NCI-H2081 (cell line): ENCODE measurements at places on chromosomes 2 and 18.

DNA sequence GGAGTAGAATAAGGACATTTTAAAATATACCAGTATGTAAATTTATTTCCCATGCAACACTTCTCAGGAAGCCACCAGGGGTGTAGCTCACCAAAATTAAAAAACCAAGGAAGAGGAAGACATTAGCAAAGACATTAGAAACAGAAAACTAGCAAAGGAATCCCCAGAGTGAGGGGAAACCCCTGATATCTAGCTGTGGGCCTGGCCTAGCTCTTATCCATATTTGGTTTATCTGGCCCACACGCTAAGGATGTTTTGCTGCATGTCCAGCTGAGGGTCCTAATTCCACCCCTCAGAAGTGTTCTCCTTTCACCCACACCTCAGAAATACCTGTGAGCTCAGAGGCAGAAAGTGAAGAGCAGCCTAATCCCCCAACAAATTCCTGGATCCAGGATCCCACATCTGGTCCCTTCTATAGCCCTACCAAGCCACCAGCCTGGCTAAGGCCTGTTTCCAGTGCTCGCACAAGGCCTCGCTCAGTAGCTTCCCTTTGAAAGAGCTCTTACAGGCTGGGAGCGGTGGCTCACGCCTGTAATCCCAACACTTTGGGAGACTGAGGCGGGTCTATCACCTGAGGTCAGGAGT lies 17.4 kb downstream of the OSBPL1A start:
- no peak for DNase-seq

GRCh38 chr2:197972061-197972460 lies 167.7 kb downstream of the PLCL1 start:
- DNase-seq: no peak

- no peak for DNase-seq
Measured at GRCh38 chr2:242030858-242031257, 161.3 kb downstream of the RTP5 start.

GRCh38 chr2:206225435-206226232 lies 48.8 kb upstream of the ZDBF2 start:
- DNase-seq: no peak

DNA sequence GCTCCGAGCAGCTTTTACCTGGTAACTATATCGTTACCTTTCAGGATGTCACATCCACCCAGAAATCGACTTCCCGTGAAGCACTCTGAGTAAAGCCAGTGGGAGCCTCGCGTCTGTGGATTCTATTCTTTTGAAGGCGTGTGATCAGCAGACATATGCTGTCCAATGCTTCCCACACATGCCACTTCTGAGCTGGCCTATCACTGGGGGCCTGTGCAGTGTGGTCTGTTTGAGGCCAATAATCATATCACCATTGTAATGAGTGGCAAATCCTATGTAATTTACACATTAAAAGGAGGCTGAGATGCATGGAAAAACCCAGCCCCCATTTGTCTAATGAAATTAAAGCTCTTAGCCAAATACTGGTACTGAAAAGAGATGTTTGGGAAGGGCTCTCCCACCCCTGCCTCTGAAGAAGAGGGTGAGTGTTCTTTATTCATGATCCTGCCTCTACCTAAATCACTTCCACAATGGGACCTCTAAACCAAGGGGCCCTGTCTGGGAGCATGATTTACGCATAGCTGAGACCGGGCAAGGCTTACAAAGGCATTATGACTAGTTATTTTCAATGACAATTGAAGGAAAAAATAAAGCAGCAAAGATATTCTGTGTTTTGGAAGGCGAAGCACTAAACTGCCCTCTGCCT lies 686.8 kb downstream of the ZEB2 start:
- DNase-seq: no peak

DNA sequence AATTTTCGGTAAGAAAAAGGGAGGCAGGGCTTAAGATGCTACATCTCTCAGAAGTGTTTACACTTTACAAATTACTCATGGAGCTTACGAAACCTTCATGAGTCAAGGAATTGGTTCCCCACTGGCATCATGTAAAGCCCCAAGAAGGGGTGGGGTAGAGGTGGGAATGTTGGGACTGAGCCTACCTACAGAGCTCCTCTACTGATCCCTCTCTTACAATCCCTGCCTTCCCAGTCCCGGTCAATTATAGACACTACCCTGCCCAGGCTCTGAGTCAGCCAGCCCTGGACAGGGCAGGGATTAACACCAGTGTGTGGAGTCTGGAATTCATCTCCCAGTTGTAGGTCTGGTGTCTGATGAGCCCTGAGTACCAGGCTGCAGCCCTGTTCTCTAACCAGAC lies 248.9 kb downstream of the PAX3 start:
- DNase-seq: no peak

DNA sequence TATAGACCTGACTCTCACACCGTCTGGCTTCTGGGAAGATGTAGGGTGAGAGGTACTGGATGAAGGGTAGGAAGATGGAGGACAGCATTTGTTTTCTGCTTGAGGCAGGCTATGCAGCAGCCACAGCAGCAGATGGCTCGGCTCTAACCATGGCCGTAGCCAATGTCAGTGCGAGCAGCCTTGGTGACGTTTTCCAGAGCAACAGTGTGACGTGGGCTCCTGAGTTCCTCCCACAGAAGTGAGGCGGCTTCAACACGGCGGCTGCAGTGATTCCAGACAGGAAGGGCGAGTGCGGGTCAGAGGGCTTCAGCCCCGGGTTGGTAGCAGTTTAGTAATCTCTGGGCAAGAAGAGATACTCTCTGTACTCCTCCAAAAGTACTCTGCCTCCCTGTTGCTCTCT lies 133.0 kb upstream of the MYT1L start:
- DNase-seq: no peak

- DNase-seq: peak; percentile 45
Measured at GRCh38 chr2:98334439-98335078, 11.7 kb upstream of the CNGA3 start.
